Lung (tissue), 17 donors: ENCODE measurements at places on chromosomes 7 and 10.

DNA sequence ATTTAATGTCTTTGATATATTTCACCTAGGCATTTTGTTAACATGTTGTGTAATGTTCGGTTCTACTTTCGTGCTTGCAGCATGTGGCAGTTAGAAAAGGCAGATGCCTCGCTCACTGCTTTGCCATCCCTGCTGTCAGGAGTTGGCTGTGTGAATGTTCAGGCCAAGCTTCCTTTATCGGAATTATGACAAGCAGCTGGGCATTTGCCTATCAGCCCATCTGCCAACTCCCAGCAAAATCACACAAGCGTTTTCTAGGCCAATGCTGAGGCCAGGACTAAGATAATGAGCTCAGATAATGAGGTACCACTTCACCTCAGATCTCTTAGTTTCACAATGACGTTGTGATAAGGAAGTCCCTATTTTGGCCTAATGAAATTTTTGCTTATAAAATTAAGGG, 212.7 kb upstream of the FAM3C start:
- DNase-seq, result no peak

GRCh38 chr7:99042957-99043356, 101.0 kb downstream of the SMURF1 start:
- no peak for DNase-seq

GRCh38 chr7:27576360-27576944, 86.2 kb downstream of the HIBADH start:
- peak; percentile 81 for DNase-seq

- no peak for DNase-seq
Measured at GRCh38 chr7:129857313-129857712, 95.4 kb downstream of the UBE2H start.

GRCh38 chr7:43649755-43650274, 66.9 kb downstream of the STK17A start:
- no peak for DNase-seq

GRCh38 chr7:149498811-149499210, 1.2 kb upstream of the ZNF746 start:
- no peak for DNase-seq

- DNase-seq, result no peak
Measured at GRCh38 chr10:95833042-95833610, 74.6 kb upstream of the CC2D2B start.
